ENCODE measurements at places on chromosomes 4 and X.

DNA sequence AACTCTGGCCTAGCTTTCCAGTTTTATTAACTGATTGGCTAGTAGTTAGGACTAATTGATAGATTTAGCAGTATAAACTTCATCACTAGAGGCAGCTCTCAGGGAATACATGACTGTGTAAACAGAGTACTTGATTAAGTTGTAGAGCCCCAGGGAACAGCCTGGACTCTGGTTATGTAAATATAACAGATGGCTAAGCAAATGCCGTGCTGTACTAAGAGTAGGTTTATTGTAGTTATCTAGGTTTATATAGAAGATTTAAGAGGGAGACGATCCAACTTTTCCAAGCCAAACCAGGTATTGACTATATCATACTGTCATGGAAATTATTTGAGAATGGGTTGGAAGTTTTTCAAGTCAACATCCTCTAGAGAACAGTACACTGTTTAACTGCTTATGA, 463.4 kb upstream of the GRID2 start:
- DNase-seq = no peak

DNA sequence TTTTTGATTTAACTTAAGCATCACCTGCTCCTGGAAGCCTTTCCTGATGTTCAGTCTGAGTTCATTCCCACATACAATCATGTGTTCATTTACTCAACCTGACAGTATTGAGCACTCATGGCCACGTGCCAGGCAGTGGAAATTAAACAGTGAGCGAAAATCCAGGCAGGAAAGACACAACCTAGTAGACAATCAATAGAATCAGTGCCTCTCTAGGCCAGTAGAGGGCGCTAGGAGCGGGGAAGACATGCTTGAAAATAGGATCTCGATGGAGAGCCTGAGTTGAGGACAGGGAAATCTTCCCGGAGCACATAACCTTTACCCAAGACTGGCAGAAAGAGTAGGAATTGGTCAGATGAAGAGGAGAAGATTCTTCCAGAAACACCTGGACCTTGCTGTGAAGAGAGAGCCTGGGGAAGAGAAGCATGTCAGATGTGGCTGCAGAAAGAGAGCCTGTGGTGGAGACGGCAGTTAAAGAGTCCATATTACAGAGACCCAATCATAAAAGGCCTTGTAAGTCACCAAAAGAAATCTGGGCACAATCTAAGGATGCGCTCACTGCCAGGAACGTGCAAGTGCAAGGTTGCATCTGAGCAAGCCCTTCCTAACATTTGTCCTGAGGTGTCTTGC, 103.5 kb downstream of the LDB2 start:
- DNase-seq = no peak

GRCh38 chrX:131987252-131987651, 35.9 kb upstream of the STK26 start:
- DNase-seq = no peak

DNA sequence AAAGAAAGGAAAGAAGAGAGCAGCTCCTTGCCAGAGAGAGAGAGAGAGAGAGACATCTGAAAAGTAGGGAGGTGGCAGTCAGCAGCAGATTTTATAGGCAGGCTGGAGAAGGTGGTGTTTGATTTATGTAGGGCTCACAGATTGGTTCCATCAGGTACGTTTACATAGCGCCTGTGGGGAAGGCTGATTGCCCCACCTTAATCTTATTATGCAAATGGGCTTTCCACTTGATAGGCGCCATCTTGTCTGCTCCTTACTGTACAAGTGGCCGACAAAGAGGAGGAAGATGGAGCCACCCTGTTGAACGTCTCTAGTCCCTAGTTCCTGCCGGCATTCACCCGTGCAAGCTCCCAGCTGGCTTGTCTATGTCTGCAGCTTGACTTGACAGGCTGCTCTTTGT, 49.1 kb upstream of the DHRSX start:
- DNase-seq = no peak

- no peak for DNase-seq
These were observed 441.0 kb upstream of the GALNT7 start for GRCh38 chr4:172727631-172728030.

GRCh38 chr4:123939621-123940020, 543.0 kb downstream of the SPRY1 start:
- DNase-seq = no peak

- no peak for DNase-seq
These were observed 169.0 kb upstream of the BCOR start for GRCh38 chrX:40266490-40267333.

DNA sequence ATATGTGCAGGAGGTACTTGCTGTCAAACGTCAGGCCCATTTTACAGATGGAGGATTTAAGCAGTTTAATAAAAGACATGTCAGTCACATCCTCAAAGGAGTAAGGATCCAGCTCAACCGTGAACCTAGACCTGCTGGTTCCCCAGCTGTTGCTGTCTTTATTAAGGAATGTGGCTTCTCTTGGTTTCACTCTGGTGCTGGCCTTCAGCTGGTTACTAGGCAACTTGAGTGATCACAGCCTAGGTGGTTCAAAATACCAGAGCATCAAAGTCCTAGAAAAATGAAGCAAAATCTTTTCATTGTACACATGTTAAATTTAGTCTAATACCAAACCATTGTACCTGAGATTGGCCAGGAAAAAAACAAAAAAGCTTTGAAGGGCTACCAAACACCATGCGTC, 32.7 kb upstream of the GLRA2 start:
- DNase-seq = no peak

- DNase-seq = no peak
These were observed 7.8 kb downstream of the DIAPH2 start for GRCh38 chrX:96692454-96692853.

- no peak for DNase-seq
These were observed 17.8 kb upstream of the CHIC2 start for GRCh38 chr4:54082168-54082567.

DNA sequence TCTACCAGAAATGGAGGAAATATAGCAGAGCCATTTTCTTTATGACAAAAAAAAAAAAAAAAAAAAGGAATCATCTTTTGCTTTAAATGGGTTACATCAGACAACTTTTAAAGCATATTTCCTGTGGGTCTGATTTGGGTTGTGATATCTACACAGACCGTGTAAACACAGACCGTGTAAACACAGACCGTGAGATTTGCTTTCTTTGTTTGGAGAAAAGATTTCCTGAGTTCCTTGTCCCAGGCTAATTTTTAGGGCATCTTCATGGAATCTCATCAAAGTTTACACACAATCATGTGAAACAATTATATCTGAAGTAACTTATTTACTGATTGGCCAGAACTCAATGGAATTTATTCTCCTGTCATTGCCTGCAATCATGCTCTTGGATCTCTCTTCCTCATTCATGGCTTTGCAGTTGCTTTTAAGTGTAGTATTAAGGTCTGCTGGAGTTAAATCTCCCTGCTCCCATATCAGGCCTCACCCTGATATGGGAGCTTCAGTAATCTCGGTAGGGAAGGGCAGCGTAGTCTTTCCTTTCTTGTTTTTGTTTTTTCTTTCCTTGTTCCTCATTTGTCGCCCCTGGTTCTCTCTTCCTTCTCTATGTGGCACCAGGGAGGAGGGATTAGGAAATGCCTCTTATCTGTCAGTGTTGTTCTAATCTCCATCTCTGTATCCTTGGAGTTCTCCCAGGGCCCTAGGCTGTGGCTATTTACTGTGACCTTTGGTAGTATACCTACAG, 248.6 kb upstream of the JADE1 start:
- no peak for DNase-seq

DNA sequence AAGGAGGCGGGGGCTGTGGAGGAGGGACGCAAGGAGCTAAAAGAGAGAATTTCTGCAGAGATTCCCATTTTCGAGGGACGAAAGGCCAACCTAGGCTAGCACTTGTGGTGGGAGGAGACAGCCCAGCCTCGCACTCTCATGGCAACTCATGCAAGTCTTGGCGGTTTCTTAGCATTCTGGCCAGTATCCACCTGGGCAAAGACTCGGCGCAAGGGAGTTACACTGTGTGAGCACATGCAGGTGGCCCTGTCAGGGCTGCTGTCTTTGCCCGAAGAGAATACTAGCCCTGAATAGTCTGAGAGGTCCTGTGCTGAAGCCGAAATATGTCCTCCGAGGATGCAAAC, 15.5 kb downstream of the MCF2 start:
- no peak for DNase-seq

DNA sequence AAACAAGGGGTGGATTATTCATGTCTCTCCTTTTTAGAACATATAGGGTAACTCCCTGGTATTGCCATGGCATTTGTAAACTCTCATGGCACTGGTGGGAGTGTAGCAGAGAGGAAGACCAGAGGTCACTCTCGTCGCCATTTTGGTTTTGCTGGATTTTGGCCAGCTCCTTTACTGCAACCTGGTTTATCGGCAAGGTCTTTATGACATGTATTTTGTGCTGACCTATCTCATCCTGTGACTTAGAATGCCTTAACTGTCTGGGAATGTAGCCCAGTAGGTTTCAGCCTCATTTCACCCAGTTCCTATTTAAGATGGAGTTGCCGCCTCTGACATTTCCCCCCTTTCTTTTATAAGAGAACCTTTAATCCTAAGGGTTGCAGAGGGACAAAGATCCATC, 45.8 kb downstream of the MGST2 start:
- DNase-seq = no peak

GRCh38 chr4:24683116-24683515, 98.8 kb upstream of the DHX15 start:
- DNase-seq = no peak

- DNase-seq = no peak
These were observed 1.3 kb downstream of the TBL1X start for GRCh38 chrX:9466124-9466495.

DNA sequence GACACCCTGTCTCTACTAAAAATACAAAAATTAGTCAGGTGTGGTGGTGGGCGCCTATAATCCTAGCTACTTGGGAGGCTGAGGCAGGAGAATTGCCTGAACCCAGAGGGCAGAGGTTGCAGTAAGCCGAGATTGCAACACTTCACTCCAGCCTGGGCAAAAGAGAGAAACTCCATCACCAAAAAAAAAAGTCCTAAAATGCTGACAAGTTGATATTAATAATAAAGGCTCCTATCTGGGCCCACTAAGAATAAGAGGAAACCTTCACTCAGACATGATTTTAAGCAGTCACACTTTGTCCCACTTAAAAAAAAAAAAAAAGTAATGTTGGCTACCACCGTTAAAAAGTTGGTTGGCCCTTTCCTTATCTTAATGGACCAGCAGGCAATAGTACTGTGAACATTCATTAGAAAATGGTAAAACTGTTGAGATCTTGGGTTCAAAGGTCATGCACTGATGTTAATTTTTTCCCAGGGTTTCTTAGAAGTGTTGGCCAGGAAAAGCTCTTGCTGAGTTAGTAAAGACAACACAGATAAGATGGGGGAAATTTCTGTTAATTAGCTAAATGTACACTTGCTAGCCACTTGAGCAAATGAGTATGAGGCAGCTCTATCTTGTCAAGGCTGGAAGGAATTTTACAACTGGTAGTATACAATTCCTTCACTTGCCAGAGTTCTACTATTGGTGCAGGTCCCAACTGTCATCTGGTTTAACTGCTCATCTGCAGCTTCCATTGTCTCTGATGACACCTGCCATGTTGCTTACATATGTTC, 43.6 kb upstream of the BMP2K start:
- DNase-seq = no peak

GRCh38 chr4:182819751-182820150, 97.4 kb downstream of the DCTD start:
- DNase-seq = no peak

- DNase-seq = no peak
These were observed 82.1 kb downstream of the BCOR start for GRCh38 chrX:40015693-40016092.

Measured in stimulated activated CD4-positive, alpha-beta T cell treated with anti-CD3 and anti-CD28 coated beads, Interleukin-1b, Interleukin-23, amount 100 ng/mL, for 1 hour (primary cell).